Right renal pelvis (tissue), 4 donors: ENCODE measurements at places on chromosomes 6 and 20. TPM values are rescaled to one million over a fixed set of nuclear protein-coding genes. Genes with fewer than 3 reads are reported as not detected.

Gene RHAG
- polyA plus RNA-seq: 1.2 TPM

Gene CST5
- polyA plus RNA-seq: 0.54 TPM

Gene SLC17A2
- polyA plus RNA-seq: 0.80 TPM

Gene KCNB1
- polyA plus RNA-seq: 0.42 TPM

Gene ADGB
- polyA plus RNA-seq: 0.31 TPM

Gene BHLHE23
- not detected for polyA plus RNA-seq

Gene HLA-DQA1
- polyA plus RNA-seq: 3.6 TPM

Gene GNRH2
- not detected for polyA plus RNA-seq

Gene BMP2
- polyA plus RNA-seq: 22.8 TPM

Gene MYL9
- 253 TPM for polyA plus RNA-seq

Gene PRICKLE4
- polyA plus RNA-seq: 2.8 TPM

- no peak for DNase-seq
These were observed 333.3 kb upstream of the SYNCRIP start for GRCh38 chr6:85975957-85976356.

DNA sequence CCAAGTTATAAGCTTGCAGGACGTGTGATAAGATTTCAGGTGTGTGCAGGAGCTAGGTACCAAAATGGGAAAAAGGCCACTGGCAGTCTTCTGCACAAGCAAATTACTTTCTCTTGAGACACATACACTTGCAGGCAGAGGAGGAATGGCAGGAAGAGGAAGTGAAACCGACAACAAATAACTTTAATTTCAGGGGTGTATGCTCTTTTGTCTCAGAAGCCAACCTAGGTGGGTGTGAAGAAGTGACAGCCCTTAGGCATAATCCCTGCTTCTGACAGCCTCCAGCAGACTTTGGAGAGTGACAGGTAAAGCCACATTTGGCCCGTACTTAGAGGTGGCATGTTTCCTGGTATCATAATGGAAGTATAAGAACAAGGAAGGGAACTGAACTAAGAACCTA is 118.8 kb upstream of the TRAF3IP2 start:
- no peak for DNase-seq

GRCh38 chr20:17856024-17856564 is 112.5 kb downstream of the SNX5 start:
- no peak for DNase-seq

DNA sequence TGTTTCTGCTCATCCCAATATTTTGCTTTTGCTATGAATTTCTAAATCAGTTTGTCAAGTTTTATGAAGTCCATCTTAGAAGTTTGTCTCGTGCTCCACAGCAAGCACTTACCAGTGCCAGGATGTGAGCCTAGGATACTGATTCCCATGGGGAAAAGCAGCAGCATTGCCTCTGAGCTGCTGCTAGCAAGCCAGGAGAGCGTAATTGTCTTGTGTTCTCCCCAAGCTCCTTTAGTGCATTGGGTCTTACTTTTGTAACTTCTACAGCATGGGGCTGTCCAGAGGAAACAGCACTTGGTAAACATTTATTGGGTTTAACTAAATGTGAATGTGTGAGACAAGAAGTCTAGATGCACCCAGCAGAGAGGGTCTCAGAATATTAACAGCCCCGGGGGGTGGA is 76.1 kb downstream of the RNF182 start:
- no peak for DNase-seq

DNA sequence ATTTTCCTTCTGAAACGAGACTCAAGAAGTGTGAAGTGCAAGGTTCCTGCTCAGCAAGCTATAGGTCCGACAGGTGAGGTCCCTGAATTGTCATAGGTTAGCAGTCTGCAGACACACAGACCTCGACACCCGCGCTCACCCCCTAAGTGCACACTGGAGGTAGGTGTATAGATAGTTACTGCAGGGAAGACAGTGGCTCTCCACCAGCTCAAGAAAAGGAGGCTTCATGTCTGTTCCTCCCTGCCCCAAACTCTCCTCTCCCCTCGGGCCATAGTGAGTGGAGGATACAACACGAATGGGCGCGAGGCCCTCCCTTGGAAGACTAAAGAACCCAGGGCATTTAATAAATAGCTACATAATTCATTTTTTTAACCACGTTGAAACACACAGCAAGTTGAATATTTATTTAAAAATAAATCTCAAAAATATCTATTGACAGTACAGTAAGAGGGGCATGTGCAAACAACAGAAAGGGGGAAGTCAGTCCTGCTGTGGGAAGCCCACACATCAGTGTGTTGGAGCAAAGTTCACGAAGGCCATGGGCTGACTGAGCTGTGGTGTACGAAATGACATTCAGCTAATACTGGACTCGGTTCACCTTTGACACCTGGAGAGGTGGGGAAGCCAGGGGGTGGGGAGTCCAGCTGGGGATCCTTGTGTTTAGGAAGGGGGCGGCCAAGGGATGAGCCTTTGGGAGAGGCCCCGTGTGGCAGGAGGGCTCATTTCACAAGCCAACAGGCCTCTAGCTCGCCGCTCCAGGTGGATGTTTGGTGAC is 10.7 kb downstream of the SPATA2 start:
- DNase-seq: no peak

- no peak for DNase-seq
These were observed 744.1 kb downstream of the DHX35 start for GRCh38 chr20:39706184-39706663.

- DNase-seq: no peak
These were observed 292.7 kb downstream of the ZFAND3 start for GRCh38 chr6:38112181-38112580.

- DNase-seq: no peak
These were observed 200.9 kb downstream of the NFATC2 start for GRCh38 chr20:51341581-51341980.

- DNase-seq: no peak
These were observed 18.9 kb downstream of the PCNA start for GRCh38 chr20:5100684-5101347.

DNA sequence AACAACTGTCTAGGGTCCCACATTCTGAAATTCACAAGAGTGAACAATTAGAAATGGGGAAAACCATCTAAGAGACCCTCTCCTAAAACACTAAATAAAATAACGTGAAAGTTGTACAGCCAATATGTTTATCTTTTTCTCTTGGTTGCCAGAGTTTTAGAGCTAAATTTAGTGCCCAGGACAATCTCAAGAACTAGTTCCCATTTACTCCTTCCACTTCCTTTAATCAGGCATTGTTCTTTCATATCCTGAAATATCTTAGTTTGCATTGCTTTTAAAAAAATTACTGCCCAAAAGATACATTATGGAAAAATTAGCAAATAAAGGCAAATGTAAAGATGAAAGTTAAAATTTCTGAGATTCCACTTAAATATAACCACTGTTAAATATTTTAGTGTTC is 33.1 kb upstream of the UBR2 start:
- no peak for DNase-seq

DNA sequence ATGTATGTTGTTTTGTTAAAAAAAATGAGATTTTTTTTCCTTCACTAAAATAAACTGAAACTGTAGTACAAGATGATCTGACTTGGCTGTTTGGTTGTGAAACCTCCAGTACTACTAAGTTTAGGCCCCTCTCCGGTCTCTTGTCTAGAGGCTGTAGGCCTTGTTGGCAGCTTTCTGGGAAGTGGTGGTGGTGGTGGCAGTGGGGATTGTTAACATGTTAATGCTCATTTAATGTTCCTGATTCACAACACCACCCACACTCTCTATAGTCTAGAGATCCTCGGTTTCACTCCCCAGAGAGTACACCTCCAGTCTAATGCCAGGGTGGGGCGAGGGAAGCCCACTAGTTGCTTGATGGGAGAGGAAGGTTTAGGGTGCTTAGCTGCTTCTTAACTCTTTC is 24.1 kb downstream of the STK4 start:
- no peak for DNase-seq

- DNase-seq: no peak
These were observed 6.2 kb upstream of the CD93 start for GRCh38 chr20:23092384-23092756.

DNA sequence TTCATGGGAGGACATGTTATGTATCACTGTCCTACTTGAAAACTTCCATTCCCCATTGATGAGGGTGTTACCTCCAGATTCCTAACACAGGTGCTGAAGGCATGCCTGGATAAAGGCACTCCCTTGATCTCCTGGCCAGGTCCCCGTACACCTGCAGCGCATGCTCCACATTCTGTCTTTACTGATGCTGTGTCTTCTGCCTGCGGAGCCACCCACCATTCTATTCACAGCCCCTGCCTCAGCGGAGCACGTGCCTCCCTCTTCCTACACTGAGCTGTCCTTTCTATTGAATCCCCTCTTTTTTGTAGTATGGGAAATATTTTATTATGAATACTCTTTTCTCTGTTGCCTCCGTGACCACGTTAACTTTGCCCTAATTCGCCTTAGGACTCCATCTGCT is 25.0 kb downstream of the PTPN1 start:
- no peak for DNase-seq

DNA sequence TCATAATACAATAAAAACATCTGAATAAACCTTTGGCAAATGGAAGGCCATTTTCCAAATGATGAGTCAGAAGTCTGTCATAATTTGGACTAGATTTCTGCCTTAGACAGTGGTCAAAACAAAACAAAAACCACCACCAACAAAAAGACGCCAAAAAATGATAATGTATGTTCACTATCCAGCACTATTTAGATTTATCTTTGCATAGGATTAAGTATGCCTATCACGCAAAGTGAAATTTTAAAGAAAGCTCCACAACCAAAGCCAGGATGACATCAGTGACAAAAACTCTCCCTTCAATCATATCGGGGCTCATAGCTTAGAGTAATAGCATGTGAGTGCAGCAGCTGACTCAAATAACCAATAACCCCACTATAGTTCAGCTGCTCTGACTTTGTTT is 201.9 kb downstream of the MOXD1 start:
- no peak for DNase-seq

- DNase-seq: no peak
These were observed 14.6 kb upstream of the SNX9 start for GRCh38 chr6:157808405-157808950.

- no peak for DNase-seq
These were observed 603.5 kb upstream of the CITED2 start for GRCh38 chr6:139977887-139978332.

GRCh38 chr6:156434049-156434794 is 343.0 kb upstream of the ARID1B start:
- DNase-seq: no peak

DNA sequence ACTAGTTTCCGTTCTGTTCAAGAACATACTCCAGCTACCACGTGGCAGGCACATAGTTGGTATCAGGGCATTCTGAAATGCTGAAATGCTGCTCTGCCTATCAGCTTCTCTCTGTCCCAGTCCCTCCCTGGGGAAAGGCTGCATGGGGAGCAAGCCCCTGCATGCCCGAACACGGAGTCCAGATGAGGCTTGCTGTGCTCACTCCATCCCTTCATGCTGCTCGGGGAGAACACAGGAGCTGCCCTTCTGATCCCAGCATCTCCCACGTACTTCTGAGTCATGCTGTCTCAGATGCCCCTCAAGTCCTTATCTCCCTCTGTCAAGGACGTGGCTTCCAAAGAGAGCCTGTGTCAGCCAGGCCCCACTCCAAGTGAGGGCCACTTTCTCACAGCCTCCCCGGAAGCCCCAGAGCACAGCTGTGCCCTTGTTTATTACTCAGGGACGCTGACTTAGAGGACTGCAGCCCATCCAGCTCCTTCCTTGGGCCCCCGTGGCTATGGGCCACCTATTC is 29.4 kb downstream of the THBS2 start:
- DNase-seq: no peak

GRCh38 chr6:19830171-19830570 is 7.0 kb upstream of the ID4 start:
- no peak for DNase-seq

DNA sequence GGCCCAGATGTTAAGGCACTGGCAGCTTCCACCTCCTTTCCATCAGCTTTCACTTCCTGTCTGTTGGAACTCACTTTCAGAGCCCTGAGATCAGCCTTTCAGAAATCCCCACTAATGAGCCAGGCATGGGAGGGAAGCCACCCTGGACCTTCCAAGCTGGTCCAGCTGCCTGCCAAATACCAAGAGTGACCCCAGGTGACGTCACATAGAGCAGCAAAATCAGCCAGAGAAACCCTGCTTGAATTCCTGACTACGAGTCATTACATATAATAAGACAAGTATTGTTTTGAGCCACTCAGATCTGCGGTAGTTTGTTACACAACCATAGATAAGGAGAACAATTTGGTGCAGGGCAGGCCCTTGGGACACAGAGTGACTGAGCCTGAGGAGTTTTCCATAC is 556.0 kb upstream of the JAG1 start:
- no peak for DNase-seq

DNA sequence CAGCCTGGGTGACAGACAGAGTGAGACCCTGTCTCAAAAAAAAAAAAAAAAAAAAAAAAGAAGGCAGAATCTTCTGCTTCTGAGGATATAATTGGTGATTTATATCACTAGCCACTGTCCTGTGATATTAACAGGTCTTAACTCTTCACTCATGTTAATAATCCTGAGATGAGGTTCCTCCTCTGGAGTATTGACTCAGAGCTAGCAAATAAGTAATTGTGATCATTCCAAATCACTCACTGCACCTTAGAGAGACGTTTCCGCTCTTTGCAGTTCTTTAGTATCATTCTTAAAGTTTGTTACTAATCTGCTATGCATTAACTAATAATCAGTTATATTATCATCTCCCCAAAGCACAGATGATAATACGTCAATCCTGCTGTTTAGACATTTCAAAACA is 41.6 kb upstream of the NOX3 start:
- no peak for DNase-seq

- DNase-seq: no peak
These were observed 123.5 kb upstream of the SAMD5 start for GRCh38 chr6:147384737-147385710.

- no peak for DNase-seq
These were observed 30.2 kb downstream of the BAK1 start for GRCh38 chr6:33549896-33550295.

DNA sequence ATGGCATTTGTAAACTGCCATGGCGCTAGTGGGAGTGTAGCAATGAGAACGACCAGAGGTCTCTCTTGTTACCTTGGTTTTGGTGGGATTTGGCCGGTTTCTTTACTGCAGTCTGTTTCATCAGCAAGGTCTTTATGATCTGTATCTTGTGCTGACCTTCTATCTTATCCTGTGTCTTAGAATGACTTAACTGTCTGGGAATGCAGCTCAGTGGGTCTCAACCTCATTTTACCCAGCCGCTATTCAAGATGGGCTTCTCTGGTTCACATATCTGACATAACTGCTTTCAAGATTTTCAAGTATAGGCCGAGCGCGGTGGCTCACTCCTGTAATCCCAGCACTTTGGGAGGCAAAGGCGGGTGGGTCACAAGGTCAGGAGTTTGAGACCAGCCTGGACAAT is 1.9 kb upstream of the SFT2D1 start:
- DNase-seq: no peak
